Activated CD4-positive, alpha-beta memory T cell treated with anti-CD3 and anti-CD28 coated beads, Interleukin-2, amount 10 ng/mL, durations not matched to agents 7 days and 5 days (primary cell): ENCODE measurements at places on chromosomes 2 and 18.

- H3K4me1 ChIP-seq: peaks cover 3% of the 10 kb centered on the region
- no peak overlapping the region for H3K27ac ChIP-seq
- no peak overlapping the region for H3K4me3 ChIP-seq
- no peaks in the 10 kb centered on the region for H3K36me3 ChIP-seq
- no peaks in the 10 kb centered on the region for H3K27me3 ChIP-seq
Observed at GRCh38 chr18:61754039-61754583, 138.7 kb downstream of the RNF152 start.

- H3K27ac ChIP-seq: no peak overlapping the region
- DNase-seq: no peak
- no peaks in the 10 kb centered on the region for H3K36me3 ChIP-seq
- no peaks in the 10 kb centered on the region for H3K4me1 ChIP-seq
- no peak overlapping the region for H3K4me3 ChIP-seq
- H3K27me3 ChIP-seq: peaks cover 6% of the 10 kb centered on the region
Observed at GRCh38 chr2:29759360-29759759, 162.0 kb downstream of the ALK start.

DNA sequence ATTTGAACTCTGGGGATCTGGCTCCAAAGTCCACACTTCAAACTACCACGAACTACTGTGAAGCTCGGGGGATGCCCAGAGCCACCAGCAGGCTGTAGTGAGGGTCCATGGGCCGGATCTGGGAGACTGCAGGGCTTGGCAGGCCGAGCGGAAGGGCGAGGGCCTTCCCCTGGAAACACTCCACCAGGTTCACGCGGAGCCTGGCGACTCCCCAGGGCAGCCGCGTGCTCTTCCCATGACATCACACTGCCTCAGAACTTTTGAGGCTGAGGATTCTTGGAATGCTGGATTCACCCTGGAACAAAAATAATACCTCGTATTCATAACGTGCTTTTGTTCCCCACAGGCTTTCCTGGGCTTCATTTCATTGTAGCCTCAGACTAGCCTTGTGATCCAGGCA, 201.0 kb downstream of the SMAD7 start:
- H3K36me3 ChIP-seq: no peaks in the 10 kb centered on the region
- no peak overlapping the region for H3K4me3 ChIP-seq
- H3K27ac ChIP-seq: no peak overlapping the region
- no peak for DNase-seq
- H3K27me3 ChIP-seq: no peaks in the 10 kb centered on the region

- peak; percentile 24 for DNase-seq
- H3K4me1 ChIP-seq: peaks cover 2% of the 10 kb centered on the region
- H3K36me3 ChIP-seq: no peaks in the 10 kb centered on the region
- H3K4me3 ChIP-seq: no peak overlapping the region
Observed at GRCh38 chr2:102520009-102520408, 47.0 kb downstream of the SLC9A4 start.

DNA sequence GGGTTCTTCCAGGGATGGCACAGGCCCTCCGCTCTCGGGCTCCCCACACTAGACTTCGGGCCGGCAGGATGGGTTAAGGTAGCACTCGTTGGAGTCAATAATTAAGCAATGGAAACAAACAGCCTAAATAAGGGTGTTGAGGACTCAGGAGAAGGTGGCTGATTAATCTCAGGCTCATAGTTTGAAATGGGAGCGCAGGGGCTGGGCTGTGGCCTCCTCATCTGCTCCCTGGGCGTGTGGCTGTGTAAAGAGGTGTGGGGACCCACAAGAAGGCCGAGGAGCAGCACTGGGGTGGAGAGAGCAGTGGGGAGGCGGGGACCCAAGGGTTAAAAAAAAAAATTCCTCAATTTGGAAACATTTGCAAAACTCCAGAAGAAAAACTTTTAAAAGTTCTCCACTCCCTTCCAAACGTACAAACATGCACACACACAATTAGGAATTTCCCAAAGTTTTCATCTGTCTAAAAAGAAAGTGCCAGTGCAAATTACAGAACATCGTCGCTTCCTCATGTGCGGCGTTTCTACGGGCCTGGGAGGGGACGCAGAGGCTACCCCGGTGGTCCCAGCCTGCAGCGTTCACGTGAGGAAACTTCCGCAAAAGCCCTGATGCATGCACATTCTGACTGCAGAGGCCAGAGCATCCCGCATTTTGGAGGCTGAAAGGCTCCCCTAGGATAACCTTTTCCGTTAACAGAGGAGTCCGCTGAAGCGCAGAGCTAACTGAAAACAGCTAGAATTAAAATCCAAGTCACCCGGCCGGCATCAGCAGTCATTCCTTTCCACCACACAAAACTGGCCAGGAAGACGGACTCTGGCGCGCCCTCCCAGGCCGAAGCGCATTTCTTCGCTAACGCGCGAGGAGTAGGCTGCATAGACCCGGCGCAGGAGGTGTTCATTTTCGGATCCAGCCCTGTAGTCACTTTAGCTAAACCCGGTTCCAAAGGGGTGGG, 1.0 kb upstream of the TUBB6 start:
- peak overlapping the region; percentile 72 for H3K4me3 ChIP-seq
- DNase-seq: no peak
- H3K27ac ChIP-seq: no peak overlapping the region
- H3K4me1 ChIP-seq: peaks cover 20% of the 10 kb centered on the region

- no peak for DNase-seq
- H3K27me3 ChIP-seq: peaks cover 4% of the 10 kb centered on the region
- peaks cover 22% of the 10 kb centered on the region for H3K36me3 ChIP-seq
- peaks cover 45% of the 10 kb centered on the region for H3K4me1 ChIP-seq
- peak overlapping the region; percentile 100 for H3K4me3 ChIP-seq
Observed at GRCh38 chr2:127811397-127812321, 688 bp upstream of the WDR33 start.

DNA sequence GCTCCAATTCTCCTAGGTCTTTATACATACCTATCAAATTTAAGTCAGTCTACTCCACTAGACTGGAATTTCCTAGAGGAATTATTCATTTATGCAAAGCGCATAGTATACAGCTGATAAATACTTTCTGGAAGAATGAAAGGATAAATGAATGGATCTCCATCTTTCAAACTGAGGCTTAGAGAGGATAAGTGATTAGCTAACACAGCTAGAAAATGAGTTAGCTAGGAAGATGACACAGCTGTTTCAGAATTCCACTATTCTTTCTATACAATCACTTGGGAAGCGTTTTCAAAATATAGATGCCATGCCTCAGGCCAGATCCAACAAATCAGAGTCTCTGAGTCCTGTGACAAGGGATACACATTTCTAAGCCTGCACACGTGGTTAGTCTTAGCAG, 1146.6 kb upstream of the ZEB2 start:
- H3K4me1 ChIP-seq: no peaks in the 10 kb centered on the region
- no peaks in the 10 kb centered on the region for H3K36me3 ChIP-seq
- no peak overlapping the region for H3K27ac ChIP-seq
- no peaks in the 10 kb centered on the region for H3K27me3 ChIP-seq
- H3K4me3 ChIP-seq: no peak overlapping the region

- H3K27me3 ChIP-seq: no peaks in the 10 kb centered on the region
- no peaks in the 10 kb centered on the region for H3K4me1 ChIP-seq
- no peak for DNase-seq
- H3K4me3 ChIP-seq: no peak overlapping the region
- peaks cover 8% of the 10 kb centered on the region for H3K36me3 ChIP-seq
Observed at GRCh38 chr18:62105376-62105775, 81.5 kb downstream of the PIGN start.

GRCh38 chr2:104375206-104375605, 478.7 kb upstream of the POU3F3 start:
- no peak for DNase-seq
- no peak overlapping the region for H3K27ac ChIP-seq
- H3K36me3 ChIP-seq: no peaks in the 10 kb centered on the region
- no peaks in the 10 kb centered on the region for H3K27me3 ChIP-seq
- no peak overlapping the region for H3K4me3 ChIP-seq

GRCh38 chr2:183037553-183038340, 510 bp downstream of the NCKAP1 start:
- peaks cover 27% of the 10 kb centered on the region for H3K4me1 ChIP-seq
- DNase-seq: peak; percentile 55
- H3K36me3 ChIP-seq: no peaks in the 10 kb centered on the region
- peaks cover 74% of the 10 kb centered on the region for H3K27me3 ChIP-seq
- peak overlapping the region; percentile 75 for H3K4me3 ChIP-seq

- no peak for DNase-seq
- no peaks in the 10 kb centered on the region for H3K36me3 ChIP-seq
- no peaks in the 10 kb centered on the region for H3K27me3 ChIP-seq
Observed at GRCh38 chr2:114642166-114642770, 199.8 kb downstream of the DPP10 start.

DNA sequence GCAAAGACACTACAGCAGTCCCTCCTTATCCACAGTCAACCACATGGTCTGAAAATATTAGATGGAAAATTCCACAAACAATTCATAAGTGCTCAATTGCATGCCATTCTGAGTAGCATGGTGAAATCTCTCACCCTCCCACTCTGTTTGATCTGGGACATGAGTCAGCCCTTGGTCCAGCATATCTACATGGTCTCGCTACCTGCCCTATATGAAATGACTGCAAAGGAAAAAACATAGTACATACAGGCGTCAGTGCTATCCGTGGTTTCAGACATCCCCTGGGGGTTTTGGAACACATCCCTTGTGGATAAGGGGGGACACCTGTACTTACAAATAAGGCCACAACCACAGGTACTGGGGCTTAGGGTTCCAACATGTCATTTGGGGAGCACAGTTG, 73.7 kb downstream of the CABLES1 start:
- no peak overlapping the region for H3K4me3 ChIP-seq
- DNase-seq: no peak
- H3K27ac ChIP-seq: no peak overlapping the region
- peaks cover 11% of the 10 kb centered on the region for H3K27me3 ChIP-seq
- no peaks in the 10 kb centered on the region for H3K4me1 ChIP-seq
- H3K36me3 ChIP-seq: no peaks in the 10 kb centered on the region

- H3K4me1 ChIP-seq: peaks cover 8% of the 10 kb centered on the region
- peaks cover 5% of the 10 kb centered on the region for H3K27me3 ChIP-seq
- H3K27ac ChIP-seq: no peak overlapping the region
- no peaks in the 10 kb centered on the region for H3K36me3 ChIP-seq
- DNase-seq: no peak
- H3K4me3 ChIP-seq: no peak overlapping the region
Observed at GRCh38 chr2:102487761-102488462, 14.9 kb downstream of the SLC9A4 start.

GRCh38 chr18:62744076-62744968, 29.0 kb downstream of the PHLPP1 start:
- no peak overlapping the region for H3K27ac ChIP-seq
- H3K4me1 ChIP-seq: peaks cover 5% of the 10 kb centered on the region
- H3K36me3 ChIP-seq: peaks cover 3% of the 10 kb centered on the region
- DNase-seq: no peak
- no peak overlapping the region for H3K4me3 ChIP-seq

- peaks cover 49% of the 10 kb centered on the region for H3K4me1 ChIP-seq
- DNase-seq: peak; percentile 47
- peak overlapping the region; percentile 92 for H3K27ac ChIP-seq
- H3K27me3 ChIP-seq: no peaks in the 10 kb centered on the region
Observed at GRCh38 chr2:230714136-230714480, 1.5 kb downstream of the CAB39 start.

- no peak overlapping the region for H3K27ac ChIP-seq
- no peak for DNase-seq
- peaks cover 16% of the 10 kb centered on the region for H3K36me3 ChIP-seq
- peaks cover 12% of the 10 kb centered on the region for H3K4me1 ChIP-seq
Observed at GRCh38 chr2:5692561-5693286, 540 bp downstream of the SOX11 start.

DNA sequence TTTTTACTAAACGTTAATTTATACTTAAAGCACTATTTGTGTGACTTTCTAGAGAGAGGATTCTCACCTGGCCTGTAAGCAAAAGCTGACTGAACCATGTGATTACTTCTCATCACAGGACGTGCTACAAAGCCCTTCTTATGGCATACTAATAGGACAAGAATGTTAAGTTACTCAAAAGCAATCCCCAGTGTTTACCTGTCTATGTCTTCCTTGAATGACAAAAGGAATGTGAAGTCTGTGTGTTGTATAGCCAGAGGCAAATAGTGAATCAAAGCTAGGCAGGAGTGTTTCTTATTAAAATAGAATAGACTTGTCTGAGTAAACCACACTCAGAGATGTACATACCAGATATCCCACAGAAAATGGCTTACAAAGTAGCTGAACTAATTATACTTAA, 1465.5 kb downstream of the SUCLG1 start:
- no peak overlapping the region for H3K4me3 ChIP-seq
- H3K4me1 ChIP-seq: no peaks in the 10 kb centered on the region
- H3K36me3 ChIP-seq: no peaks in the 10 kb centered on the region
- H3K27me3 ChIP-seq: no peaks in the 10 kb centered on the region
- H3K27ac ChIP-seq: no peak overlapping the region
- DNase-seq: no peak
